ENCODE measurements at places on chromosomes 2 and 18.

DNA sequence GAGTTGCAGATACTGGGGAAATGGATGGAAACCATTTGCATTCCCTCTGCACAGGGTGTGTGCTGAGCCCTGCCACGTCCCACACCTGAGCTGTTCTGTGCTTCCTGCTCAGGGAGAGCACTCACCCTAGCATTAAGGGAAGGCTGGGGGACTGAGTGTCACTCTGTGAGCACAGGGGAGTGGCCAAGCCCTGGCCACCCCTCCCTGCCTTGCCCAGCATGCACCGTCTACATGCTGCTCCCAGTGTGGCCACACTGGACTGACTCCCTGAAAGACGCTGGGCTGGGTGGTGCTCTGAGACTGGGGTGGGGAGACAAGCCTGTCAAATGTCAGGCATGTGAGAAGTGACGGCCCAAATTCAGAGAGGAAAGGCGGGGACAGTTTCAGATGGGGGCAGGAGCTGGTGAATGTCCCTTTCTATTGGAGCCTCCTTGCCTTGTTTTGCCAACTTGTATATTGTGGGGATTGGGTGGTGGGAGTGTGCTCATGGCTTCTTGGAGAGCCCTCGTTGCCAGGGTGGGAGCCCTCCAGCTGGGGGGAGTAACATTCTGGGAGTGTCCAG lies 298.4 kb upstream of the HS6ST1 start:
- no peak for DNase-seq

GRCh38 chr2:177093371-177093770 lies 119.2 kb upstream of the HNRNPA3 start:
- no peak for DNase-seq

DNA sequence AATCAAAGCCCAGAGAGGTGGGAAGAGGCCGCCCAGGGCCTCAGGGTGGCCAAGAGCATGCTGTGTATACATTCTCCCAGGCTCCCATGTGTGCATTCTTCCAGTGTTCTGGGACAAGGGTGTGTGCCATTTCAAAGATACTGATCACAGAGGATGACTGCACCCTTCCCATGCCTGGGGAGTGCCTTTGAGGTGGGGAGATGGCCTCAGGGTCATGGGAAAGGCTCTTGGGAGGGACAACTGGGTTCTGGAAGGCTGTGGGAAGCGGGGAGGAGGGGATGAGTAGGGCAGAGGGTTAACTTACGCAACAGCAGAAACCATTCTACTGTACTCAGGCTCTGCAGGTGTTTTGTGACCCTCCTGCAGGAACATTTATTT lies 40.9 kb downstream of the KLHL29 start:
- DNase-seq: no peak

DNA sequence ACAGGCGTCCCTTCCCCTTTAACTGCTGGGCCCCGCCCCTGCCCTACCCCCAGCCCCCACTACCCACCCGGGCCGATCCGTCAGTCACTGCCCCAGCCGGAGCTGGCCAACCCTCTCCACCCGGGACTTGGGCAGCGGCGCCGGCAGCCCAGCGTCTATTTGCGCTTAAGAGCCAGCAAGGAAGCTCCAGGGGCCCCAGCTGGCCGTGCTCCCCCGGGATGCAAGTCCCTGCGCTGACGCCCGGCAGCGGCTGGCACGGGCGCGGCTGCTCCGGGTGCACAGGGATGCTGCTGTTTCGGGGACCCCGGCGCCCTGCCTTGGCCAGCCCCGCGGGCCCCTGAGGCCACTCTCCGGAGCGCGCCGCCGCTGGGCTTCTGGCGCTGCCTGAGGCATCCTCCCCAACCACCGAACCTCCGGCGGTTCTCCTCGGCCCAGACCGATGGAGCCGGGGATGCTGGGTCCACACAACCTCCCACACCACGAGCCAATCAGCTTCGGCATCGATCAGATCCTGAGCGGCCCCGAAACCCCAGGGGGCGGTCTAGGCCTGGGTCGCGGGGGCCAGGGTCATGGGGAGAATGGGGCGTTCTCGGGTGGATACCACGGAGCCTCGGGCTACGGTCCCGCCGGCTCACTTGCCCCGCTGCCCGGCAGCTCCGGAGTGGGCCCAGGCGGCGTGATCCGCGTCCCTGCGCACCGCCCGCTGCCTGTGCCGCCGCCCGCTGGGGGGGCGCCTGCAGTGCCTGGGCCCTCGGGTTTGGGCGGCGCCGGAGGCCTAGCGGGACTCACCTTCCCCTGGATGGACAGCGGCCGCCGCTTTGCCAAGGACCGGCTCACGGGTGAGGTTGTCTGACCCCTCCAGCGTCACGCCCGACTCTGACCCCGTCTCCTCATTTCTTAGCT lies at the start of gene TLX2:
Gene TLX2, plus strand, starts transcription at position 83 of the 903 bp plus-strand sequence. Its CDS starts 357 bp downstream, at position 440.
- DNase-seq: peak; percentile 32

DNA sequence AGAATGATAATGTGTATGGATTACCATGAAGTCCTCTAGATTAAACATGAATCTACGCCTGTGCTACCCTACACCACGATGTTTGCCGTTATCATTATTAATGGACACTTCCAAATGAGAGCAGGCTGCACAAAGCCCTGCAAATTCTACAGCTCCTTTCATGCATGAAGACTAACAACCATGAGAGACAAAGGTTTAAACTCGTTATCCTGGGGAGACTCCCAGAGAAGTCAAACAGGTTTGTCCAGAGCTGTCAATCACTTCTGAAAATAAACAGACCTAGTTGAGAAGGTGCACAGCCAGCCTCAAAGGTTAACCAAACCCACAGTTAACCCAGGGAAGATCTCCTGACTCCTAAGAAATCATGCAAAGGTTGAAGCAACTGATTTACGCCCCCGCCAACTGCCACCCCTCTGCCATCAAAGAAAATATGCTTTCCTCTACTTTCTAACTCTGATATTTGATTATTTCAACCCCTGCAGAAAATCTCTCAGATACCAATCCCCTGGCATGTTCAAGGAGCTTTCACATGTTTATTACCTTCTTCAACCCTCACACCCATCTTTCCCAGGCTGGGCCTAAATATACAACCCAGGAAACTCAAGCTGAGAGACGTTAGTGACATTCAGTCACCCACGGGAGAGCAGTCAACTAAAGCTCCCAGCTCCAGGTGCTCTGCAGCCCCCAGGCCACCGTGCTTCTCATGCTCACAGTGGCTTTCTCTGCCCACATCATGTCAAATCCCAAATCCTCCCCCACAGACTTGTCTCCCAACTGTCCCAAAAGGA lies 35.9 kb downstream of the MYO5B start:
- no peak for DNase-seq

DNA sequence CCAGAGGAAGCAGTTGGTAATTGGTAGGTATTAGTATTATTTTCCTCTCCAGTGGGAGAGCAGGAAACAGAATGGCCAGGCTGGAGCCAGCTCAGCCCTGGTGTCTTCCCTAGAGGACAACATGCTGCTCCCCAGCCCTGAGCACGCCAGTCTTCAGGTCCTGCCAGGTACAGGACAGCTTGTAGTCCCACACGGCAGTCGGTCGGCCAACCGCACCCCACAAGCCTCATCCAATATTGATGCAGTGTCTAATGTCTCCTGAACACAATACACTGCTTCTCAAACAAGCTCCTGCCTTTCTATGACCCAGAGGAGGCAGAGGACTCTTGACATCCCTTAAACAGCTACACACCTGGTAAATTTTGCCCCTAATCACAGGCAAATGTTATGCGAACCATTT lies 71.0 kb upstream of the PPP1CB start:
- no peak for DNase-seq

GRCh38 chr2:140696449-140696848 lies 1434.4 kb downstream of the LRP1B start:
- no peak for DNase-seq

GRCh38 chr2:122451040-122451439 lies 695.6 kb downstream of the TSN start:
- no peak for DNase-seq

GRCh38 chr2:55019526-55020258 lies 30.6 kb downstream of the RTN4 start:
- no peak for DNase-seq

GRCh38 chr2:112485849-112486248 lies 3.9 kb downstream of the TTL start:
- no peak for DNase-seq

GRCh38 chr18:59142274-59142673 lies 2.6 kb downstream of the SEC11C start:
- peak; percentile 43 for DNase-seq

GRCh38 chr2:225660262-225661131 lies 261.0 kb downstream of the NYAP2 start:
- DNase-seq: peak; percentile 86

DNA sequence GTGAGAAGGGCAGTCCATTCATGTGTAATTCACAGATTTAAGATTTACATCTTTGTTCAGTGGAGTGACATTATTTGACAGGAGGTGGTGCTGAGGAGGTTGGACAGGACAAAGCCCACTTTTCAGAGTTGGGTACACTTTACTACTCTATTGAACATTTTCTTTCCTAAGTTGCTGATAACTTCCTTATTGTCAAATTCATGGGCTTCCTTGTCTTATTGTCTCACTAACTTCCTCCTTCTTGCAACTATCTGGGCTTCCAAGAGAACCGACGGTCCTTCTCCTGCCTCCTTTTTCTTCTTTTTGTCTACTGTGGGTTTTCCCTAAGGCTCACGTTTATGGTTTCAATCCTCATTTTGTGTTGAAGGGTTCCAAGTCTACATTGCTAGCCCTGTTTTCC lies 67.7 kb upstream of the DNMT3A start:
- DNase-seq: no peak
